ENCODE measurements at places on chromosomes 3 and 15. TPM values are rescaled to one million over a fixed set of nuclear protein-coding genes. Genes with fewer than 3 reads are reported as not detected.

Gene CFAP92
- polyA plus RNA-seq, result 2.2 TPM

Gene RTP3
- polyA plus RNA-seq, result not detected

Gene RBMS3
- 11.6 TPM for polyA plus RNA-seq

Gene ACTL6A
- polyA plus RNA-seq, result 114 TPM

Gene HESX1
- polyA plus RNA-seq, result 2.6 TPM

Gene PCBP4
- polyA plus RNA-seq, result 64.2 TPM

Gene CP
- polyA plus RNA-seq, result 0.43 TPM

DNA sequence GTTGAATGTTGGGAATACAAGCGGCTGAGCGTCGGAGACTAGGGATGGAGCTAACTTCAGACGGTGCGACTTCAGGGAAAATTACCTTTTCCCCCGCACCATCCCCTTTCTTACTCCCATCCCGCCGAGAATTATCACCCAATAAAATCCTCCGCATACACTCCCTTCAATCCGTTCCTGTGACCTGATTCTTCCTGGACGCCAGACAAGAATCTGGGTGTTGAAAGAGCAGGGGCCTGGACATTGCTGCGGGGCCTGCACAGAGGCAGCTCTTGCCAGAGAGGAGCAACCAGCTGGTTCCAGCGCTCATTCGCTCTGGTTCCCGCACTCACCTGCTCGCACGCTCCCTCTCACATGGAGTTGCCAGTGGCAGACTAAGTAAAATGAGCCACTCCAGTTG lies 241.9 kb downstream of the ALCAM start:
- DNase-seq, result no peak

DNA sequence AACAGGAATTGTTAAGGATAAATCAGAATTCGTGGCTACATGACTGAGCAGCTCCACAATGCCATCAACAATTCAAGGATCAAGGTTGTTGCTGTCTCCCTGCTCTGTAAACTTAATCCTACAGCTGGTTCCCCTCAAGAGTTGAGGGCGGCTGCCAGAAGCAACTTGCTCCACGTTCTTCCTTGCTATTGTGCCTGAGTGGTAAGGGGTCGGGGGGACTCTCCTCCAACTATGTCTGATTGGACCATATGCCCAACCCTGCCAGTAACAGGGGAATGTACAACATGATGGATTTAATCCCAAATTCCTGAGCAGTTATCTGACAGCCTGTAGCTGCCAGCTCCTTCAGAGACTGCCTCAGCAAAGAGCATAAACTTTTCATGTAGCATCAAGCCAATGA lies 37.9 kb upstream of the MECOM start:
- DNase-seq, result no peak

DNA sequence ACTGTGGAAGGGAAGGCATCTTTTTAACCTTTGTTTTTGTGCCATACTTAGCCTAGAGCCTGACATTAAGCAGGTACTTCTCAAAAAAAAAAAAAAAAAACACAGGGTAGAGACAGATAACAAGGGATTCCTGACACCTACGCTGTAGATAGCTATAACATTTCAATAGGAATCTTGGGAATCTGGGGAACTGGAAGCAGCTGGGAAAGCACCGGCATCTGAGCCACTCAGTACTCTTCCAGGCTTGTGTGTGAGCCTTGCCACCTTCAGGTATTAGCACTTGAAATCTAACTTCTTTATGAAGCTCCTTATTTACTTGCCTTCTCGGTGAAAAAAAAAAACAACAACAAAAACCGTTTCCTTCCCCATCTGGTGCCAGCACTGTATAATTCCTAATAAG lies 46.8 kb downstream of the PIK3CA start:
- DNase-seq, result no peak

GRCh38 chr3:172564499-172564898 lies 41.3 kb upstream of the TNFSF10 start:
- DNase-seq, result peak; percentile 43

GRCh38 chr3:57544181-57545125 lies at the start of gene DNAH12:
DNAH12 (minus strand) TSS chr3:57544344; CDS start chr3:57542870, 1,474 bp downstream.
- peak; percentile 95 for DNase-seq

DNA sequence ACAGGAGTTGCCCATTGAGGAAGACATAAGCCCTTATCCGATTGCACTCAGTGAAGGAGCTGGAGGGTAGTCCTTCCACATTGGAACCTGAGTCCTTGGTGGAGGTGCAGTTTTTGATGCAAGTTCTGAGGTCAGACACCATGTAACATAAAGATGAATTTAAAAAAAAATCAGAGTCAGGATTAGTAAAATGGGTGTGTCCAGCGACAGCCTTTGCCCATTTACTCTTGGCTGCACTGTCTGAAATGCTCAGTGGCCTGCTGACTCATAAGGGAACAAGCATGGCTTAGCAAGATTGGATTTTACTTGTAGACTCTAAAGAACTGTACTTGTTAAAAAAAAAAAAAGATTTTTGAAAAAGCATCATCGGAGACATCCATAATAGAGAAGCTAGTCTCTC lies 241.1 kb upstream of the TOPAZ1 start:
- DNase-seq, result no peak

DNA sequence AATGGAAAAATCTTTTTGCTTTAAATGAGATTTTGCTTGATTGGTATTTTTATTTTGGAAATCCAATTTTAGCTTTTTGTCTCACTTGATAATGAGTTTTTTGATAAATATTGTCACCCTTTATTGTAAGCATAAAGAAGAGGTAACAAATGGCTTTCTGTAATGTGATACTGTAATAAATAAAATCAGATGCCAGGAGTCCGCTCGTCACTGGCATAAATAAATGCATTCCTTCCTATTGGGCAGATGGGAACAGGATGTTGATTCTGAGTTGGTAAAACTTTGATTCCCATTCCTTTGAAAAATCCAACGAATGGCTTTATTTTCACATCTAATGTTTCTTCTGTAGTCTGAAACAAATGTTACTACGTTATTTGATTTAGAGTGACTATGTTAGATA lies 59.9 kb downstream of the CACNA2D3 start:
- DNase-seq, result no peak
